Right kidney (tissue), 9 donors: ENCODE measurements at places on chromosomes 3 and 15.

DNA sequence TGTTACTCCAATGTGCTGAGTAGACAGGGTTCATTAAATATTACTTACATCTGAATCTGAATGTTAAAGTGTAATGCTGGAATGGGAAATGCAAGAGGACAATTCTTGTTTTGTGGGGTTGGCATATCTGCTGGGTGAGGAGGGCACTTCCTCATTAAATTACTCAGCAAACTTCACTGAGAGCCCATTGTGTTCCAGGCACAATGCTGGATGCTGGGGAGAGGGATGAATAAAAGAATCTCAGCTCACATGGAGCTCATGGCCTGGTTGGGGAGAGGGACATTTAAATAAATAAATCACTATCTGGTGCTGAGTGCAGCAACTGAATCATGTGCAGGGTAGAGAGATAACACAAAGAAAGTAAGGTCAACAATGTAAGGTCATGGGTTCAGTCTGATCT, 199.2 kb upstream of the CFAP20DC start:
- DNase-seq, result no peak

- DNase-seq, result no peak
These were observed 30.1 kb upstream of the NEO1 start for GRCh38 chr15:73022161-73022560.

GRCh38 chr15:37208146-37209040, 108.0 kb upstream of the MEIS2 start:
- DNase-seq, result no peak

GRCh38 chr15:59352683-59353082, 20.0 kb downstream of the MYO1E start:
- no peak for DNase-seq

GRCh38 chr15:23482228-23482627, 35.2 kb upstream of the GOLGA6L2 start:
- DNase-seq, result no peak

GRCh38 chr3:106482451-106482850, 613.6 kb upstream of the CBLB start:
- DNase-seq, result no peak

DNA sequence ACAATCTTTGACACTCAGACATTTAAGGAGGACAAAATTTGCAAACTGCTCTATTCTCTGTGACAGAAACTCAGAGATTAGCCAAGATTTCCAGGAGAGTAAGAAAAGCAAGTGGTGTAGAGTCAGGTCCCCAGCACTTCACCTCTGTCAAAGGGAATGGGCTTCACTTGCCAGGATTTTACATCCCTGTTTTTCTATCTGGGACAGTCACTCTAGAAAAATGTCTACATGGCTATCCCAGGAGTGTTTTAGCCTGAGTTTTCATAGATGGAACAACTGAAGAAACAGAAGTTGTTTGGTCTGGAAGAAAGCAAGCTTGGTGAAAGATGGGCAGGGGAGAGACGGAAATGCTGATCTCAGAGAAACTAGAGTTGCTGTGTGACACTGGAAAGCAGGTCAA, 3.0 kb downstream of the FAM219B start:
- DNase-seq, result no peak

- DNase-seq, result peak; percentile 22
These were observed 39.0 kb upstream of the THRB start for GRCh38 chr3:24533561-24534193.

GRCh38 chr3:76912841-76913383, 127.0 kb upstream of the ROBO2 start:
- peak; percentile 51 for DNase-seq

DNA sequence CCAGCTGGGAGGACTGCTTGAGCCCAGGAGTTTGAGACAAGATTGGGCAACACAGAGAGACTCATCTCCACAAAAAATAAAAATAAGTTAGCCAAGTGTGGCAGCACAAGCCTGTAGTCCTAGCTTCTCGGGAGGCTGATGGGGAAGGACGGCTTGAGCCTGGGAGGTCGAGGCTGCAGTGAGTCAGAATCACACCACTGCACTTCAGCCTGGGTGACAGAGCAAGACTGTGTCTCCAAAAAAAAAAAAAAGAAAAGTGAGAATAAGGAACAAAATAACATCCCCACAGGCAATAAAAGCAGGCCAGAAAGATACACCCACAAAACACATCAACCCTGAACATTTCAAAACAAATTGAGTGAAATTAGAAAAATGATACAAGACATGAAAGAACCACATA, 48.7 kb upstream of the OCA2 start:
- no peak for DNase-seq

DNA sequence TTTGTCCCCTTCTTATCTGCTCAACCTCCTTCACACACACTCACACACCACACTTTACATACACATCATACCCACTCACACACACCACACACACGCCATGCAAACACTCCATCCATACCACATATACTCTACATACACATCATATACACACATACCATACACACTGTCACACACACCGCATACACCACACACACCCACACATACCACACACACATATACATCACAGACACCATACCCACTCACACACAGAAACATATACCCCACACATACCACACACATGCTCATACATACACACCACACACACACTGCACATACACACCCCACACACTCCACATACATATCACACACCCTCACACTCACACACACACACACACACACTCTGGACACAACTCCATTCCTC, 54.3 kb upstream of the ACP3 start:
- no peak for DNase-seq

- peak; percentile 48 for DNase-seq
These were observed 69.6 kb downstream of the SEMA5B start for GRCh38 chr3:122957707-122958689.

DNA sequence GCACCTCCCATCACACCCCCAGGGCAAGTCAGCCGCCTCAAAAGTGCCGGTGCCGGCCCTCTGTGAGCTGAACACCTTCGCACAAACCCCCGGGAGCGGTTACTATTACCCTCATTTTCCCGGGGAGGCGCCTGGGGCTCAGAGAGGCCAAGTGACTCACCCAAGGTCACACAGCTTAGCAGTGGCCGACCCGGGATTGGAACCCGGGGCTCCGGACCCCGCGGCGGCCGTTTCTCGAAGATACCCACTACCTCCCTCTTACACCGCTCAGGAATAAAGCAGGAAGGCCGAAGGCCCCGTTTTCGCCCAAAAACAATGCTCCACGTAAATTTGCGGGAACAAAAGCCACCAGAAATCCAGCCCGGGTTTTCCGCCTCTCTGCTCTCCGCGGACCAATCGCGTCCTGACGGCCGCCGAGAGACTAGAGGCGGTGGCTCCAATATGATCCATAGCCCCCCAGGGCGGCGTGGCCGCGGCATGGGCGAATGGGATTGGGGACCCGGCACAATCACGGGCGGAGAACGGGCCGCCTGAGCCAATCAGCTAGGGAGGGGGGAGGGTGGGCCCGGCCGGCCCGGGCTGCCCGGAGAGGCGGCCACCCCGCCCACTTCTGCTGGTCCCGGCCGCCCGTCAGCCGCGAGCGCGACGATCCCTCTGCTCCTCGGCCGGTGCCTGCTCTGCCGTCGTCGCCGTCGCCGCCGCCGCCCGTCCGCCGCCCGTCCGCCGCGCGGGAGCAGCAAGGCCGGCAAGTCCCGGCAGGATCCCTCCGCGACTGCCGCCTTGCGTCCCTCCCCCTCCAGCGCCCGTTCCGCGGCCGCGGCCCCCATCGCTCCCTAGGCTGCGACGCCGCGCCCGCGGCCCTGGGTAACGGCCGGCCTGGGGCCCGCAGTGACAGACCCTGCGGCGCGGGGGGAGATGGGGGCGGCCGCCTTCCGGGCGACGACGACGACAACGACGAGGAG, 177.0 kb downstream of the OR4M2 start:
- DNase-seq, result no peak

DNA sequence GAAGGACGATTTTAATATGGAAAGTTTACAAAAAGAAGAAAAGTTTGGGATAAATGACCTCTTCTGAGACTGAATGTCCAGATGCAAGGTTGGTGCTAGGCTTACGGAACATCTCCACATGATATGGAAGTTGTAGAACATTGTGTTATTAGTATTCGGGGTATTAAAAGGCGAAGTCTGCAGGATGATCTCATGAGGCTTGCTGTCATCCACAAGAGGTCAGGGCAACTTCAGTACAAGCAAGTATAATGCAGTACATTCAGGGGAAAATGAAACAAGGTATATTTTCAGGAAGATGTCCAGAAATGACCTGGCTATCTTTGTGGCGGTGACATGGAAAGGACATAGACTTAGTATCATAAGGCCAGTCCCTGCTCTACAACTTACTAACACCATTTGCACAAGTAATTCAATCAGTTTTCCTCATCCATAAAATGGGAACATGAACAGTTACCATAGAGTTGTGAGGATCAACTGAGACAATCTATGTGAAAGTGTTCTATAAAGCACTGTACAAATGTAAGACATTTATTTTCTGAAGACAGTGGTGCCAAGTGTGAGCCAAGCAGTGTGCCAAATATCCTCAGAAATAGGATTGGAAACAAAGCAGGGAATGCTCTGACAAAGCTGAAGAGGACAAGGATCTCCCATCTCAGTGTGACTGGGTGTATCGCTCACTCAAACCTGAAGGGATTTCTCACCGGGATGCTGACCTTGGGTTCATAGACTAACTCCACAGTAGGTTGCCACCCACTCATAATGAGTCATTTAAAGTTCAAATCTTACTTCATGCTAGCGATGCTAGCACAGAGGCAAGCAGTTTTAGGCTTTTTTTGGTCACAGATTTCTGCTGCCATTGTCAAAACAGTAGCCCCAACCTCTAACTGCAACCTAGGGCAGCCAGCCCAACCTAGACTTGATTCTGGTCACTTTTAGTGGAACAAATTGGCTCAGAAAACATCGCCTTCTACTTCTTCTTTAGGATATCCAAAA, 118.3 kb downstream of the TIGIT start:
- DNase-seq, result no peak

DNA sequence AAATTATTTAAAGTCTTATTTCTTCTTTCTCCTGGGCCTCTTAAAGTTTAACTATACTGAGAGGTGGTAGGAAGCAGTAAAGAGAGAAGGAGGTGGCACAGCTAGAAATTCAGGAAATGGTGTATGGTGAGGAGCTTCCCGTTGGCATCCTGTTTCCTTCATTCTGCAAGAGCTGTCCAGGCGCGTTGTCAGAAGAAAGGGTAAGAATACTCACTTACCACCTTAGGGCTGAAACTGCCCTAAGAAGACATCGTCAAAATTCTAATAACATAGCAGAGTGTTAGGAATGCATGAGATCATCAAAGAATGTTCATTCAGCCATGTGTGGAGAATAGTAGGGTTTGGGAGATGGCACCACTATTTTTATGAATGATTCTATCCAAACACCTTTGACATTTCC, 699.6 kb downstream of the MCTP2 start:
- DNase-seq, result no peak
